M059J (cell line): ENCODE measurements at places on chromosomes 12 and 14. TPM values are rescaled to one million over a fixed set of nuclear protein-coding genes. Genes with fewer than 3 reads are reported as not detected.

TNFAIP2 gene
- total RNA-seq, result 89.3 and 135 TPM in 2 replicates

- DNase-seq, result peak; percentile 83
These were observed 19.0 kb upstream of the RNASE12 start for GRCh38 chr14:20610002-20610765.

GRCh38 chr14:93368996-93369712 lies 22.2 kb downstream of the COX8C start:
- no peak for DNase-seq

GRCh38 chr12:29728030-29728429 lies 55.7 kb downstream of the TMTC1 start:
- DNase-seq, result no peak

- no peak for DNase-seq
These were observed 22.7 kb upstream of the PRICKLE1 start for GRCh38 chr12:42612231-42612613.
